ENCODE measurements at places on chromosomes 7 and 10. TPM values are rescaled to one million over a fixed set of nuclear protein-coding genes. Genes with fewer than 3 reads are reported as not detected.

DNA sequence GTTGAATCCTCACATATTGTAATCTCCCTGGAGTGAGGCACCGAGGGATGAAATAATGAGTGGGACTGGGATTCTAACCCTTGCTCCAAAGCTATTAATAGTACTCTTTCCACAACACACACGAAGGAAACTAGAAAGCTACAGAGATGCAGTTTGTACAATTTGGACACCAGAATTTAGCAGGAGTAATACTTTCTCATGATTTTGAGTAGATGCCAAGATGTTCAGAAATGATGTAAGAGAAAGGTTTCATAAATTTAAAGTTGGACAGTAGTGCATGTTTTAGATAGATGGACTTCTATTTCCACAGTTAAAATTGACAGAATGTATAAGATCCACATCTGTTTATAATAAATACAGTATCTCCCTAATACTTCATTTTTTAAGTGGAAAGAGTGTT, 46.5 kb downstream of the PRR15 start:
- DNase-seq: no peak
- H3K27me3 ChIP-seq: peaks cover 7% of the 10 kb centered on the region
- H3K4me1 ChIP-seq: peaks cover 55% of the 10 kb centered on the region
- H3K36me3 ChIP-seq: 0 out of 2 replicates have a peak, but pooled peaks cover 4% of the 10 kb centered on the region
- no peak overlapping the region for H3K4me3 ChIP-seq

Gene EPHB4
- total RNA-seq: 104 TPM

DNA sequence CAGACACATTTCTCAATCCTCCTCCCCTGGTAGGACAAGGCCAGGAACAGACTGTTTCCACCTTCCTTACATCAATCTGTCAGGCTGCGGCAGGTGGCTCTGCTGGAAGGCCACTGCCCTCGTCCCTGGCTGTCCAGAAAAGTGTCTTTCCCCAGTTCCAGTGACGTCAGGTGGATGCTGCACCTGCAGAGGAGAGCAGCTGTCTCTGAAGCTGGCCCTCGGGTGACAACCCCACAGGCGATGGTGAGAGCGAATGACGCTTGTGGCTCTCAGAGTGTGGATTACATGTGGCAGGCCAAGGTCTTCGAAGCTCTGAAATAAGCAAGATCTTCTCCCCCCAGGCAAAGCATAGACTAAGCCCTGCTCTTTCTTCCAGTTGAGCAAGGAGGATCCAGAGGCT, 146.9 kb upstream of the RET start:
- H3K27ac ChIP-seq: no peak overlapping the region
- no peaks in the 10 kb centered on the region for H3K36me3 ChIP-seq
- H3K27me3 ChIP-seq: peaks cover 45% of the 10 kb centered on the region

Gene GIMAP1
- 0.05 TPM for total RNA-seq

DNA sequence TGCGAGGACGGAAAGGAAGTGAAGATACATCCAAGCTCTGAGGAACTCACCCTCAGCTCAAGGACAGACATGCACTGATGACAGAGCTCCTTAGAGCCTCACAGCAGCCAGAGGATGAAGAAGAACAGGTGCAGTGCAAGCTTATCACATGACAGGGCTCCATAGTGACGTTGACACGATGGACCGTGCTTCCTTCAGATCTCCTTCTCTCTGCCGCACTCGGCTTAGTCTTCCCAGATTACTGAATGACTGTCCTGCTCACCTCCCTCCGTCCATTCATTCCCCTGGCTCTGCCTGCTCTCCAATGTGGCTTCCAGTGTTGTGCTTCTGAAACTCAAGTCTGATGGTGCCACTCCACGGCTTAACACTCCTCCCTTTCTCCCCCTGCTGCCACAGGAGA, 161.5 kb upstream of the PFKP start:
- H3K27me3 ChIP-seq: no peaks in the 10 kb centered on the region
- no peaks in the 10 kb centered on the region for H3K4me1 ChIP-seq
- DNase-seq: no peak
- no peak overlapping the region for H3K4me3 ChIP-seq

- H3K27me3 ChIP-seq: no peaks in the 10 kb centered on the region
- H3K4me1 ChIP-seq: peaks cover 10% of the 10 kb centered on the region
- H3K27ac ChIP-seq: no peak overlapping the region
Measured at GRCh38 chr10:59814878-59815277, 61.6 kb upstream of the MRLN start.

- H3K4me1 ChIP-seq: peaks cover 36% of the 10 kb centered on the region
- no peaks in the 10 kb centered on the region for H3K36me3 ChIP-seq
- peaks cover 28% of the 10 kb centered on the region for H3K27me3 ChIP-seq
- H3K4me3 ChIP-seq: peak overlapping the region; percentile 94
Measured at GRCh38 chr7:92835261-92835850, 1.0 kb downstream of the CDK6 start.

GRCh38 chr10:813286-813685, 118.2 kb downstream of the LARP4B start:
- DNase-seq: no peak
- H3K36me3 ChIP-seq: peaks cover 72% of the 10 kb centered on the region
- H3K4me1 ChIP-seq: no peaks in the 10 kb centered on the region
- H3K4me3 ChIP-seq: no peak overlapping the region
- peak overlapping the region; percentile 26 for H3K27ac ChIP-seq

- DNase-seq: peak; percentile 93
- no peak overlapping the region for H3K27ac ChIP-seq
- peaks cover 53% of the 10 kb centered on the region for H3K4me1 ChIP-seq
- no peak overlapping the region for H3K4me3 ChIP-seq
Measured at GRCh38 chr10:71608819-71609768, 110.5 kb downstream of the C10orf105 start.

DNA sequence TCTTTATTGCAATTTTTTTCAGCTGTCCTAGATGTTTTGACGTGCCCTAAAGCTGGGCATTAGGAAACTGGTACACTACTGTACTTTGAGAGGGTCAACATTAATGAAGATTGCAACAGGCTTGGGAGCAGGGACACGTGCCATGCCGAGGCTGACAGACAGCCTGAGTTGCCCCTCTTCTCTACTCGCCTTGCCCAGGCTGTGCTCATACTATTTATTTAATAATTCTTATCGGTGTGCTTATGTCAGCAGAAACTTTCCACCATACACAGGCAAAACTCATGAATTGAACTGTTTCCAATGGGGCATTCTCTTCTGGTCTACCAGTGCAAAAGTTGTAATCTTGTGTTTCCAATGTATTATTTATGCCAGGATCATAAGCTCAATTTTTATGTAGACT, 24.4 kb downstream of the C7orf57 start:
- no peak overlapping the region for H3K4me3 ChIP-seq
- DNase-seq: no peak
- no peak overlapping the region for H3K27ac ChIP-seq
- H3K4me1 ChIP-seq: no peaks in the 10 kb centered on the region

Gene GRID2IP
- total RNA-seq: 3.0 TPM

DNA sequence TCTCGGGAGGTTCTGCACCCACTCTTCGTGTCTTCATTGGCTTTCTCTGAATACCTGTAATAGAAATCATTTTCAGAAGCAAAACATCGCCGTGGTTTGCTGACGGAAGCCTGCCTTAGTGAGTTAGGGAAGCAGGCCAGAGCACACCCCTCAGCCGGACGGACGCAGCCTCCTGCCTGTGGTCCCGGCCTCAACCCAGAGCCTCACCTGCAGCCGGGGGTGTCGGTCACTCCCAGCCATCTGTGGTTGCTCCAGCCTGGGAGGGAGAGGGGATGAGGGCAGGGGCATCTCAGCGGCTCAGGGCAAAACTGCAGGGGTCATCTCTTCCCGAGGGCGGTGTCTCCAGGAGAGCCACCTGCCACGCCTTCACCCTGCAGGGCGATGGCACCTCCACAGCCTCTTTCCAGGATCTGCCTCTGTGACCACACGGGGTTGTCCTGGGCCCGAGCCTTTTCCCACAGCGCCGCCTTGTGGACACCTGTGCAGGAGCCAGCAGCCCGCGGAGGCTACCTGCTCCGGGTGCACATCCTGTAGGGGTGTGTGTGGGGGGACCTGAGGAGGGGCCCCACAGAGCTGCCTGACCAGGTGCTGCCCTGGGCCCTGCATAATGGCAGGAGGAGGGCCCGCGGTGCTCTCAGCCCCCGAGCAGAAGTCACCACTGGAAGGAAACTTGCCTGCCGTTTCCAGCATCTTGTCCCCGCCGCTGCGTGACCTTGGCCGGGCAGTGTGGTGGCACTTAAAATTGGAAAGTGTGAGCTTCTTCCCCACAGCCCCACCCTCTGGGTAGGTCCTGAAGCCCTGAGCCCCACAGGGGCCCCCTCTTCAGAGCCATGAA, 21.6 kb upstream of the AP5Z1 start:
- no peak overlapping the region for H3K27ac ChIP-seq
- DNase-seq: peak; percentile 92
- no peaks in the 10 kb centered on the region for H3K4me1 ChIP-seq
- no peaks in the 10 kb centered on the region for H3K27me3 ChIP-seq
- H3K4me3 ChIP-seq: no peak overlapping the region

DNA sequence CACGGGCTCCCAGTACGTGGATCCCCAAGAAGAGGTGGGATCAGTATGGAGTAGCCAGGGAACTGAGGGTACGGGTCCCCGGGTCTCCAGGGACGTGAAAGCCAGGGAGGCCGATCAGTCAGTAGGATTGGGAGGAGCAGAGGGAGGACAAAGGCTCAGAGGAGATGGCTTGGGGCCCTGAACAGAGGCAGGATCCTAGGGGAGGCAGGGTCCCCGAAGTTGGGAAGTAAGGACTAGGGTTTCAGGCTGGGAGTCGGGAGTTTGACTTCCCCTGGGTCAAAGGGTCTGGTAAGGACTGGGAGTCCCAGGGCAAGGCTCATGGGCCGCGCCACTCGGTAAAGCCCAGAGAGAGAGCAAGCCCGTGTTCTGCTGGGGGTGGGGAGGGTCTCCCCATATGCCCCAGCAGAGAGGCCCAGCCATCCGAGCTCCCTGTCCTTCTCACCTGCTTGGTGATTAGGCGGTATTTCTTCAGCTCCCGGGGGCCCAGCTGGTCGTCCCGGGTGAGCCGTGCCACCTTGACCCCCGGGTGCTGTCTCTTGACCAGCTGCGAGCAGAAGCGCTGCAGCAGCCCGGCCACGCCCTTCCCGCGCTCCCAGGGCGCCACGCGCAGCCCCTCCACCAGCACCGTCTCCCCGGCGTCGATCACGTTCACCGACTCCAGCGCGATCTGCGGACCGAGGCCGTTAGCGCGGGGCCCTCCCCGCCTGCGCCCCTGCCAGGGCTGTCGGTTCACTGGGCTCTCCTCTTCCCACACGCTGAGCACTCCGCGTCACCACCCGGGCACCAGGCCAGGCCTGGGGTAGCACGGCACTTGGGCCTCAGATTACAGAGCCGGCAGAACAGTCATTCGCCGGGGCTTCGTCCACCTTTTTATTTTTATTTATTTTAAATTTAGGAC, 7.0 kb downstream of the NAT16 start:
- peak overlapping the region; percentile 74 for H3K4me3 ChIP-seq
- DNase-seq: peak; percentile 18
- peaks cover 100% of the 10 kb centered on the region for H3K27me3 ChIP-seq
- peaks cover 48% of the 10 kb centered on the region for H3K4me1 ChIP-seq
- no peak overlapping the region for H3K27ac ChIP-seq

Gene ADRB1
- 0.35 TPM for total RNA-seq

- H3K4me1 ChIP-seq: peaks cover 16% of the 10 kb centered on the region
- no peak overlapping the region for H3K27ac ChIP-seq
- no peak for DNase-seq
- no peaks in the 10 kb centered on the region for H3K27me3 ChIP-seq
- H3K36me3 ChIP-seq: peaks cover 24% of the 10 kb centered on the region
- H3K4me3 ChIP-seq: no peak overlapping the region
Measured at GRCh38 chr10:36200577-36200976, 558.5 kb upstream of the FZD8 start.

GRCh38 chr10:95832216-95833041, 75.3 kb upstream of the CC2D2B start:
- no peak overlapping the region for H3K27ac ChIP-seq
- H3K4me1 ChIP-seq: peaks cover 9% of the 10 kb centered on the region
- no peaks in the 10 kb centered on the region for H3K27me3 ChIP-seq
- H3K36me3 ChIP-seq: no peaks in the 10 kb centered on the region
- no peak overlapping the region for H3K4me3 ChIP-seq

Gene PDZD7
- 1.9 TPM for total RNA-seq

- no peaks in the 10 kb centered on the region for H3K36me3 ChIP-seq
- no peak for DNase-seq
- H3K27ac ChIP-seq: no peak overlapping the region
- no peak overlapping the region for H3K4me3 ChIP-seq
Measured at GRCh38 chr10:125190414-125190813, 30.1 kb upstream of the CTBP2 start.

- H3K27ac ChIP-seq: no peak overlapping the region
- H3K4me3 ChIP-seq: no peak overlapping the region
- H3K27me3 ChIP-seq: peaks cover 18% of the 10 kb centered on the region
- H3K4me1 ChIP-seq: peaks cover 15% of the 10 kb centered on the region
Measured at GRCh38 chr7:39605087-39605486, 18.3 kb upstream of the RALA start.

GRCh38 chr10:71438761-71439160, 42.0 kb downstream of the CDH23 start:
- DNase-seq: no peak
- H3K4me3 ChIP-seq: no peak overlapping the region
- H3K36me3 ChIP-seq: no peaks in the 10 kb centered on the region
- H3K4me1 ChIP-seq: peaks cover 7% of the 10 kb centered on the region
- no peaks in the 10 kb centered on the region for H3K27me3 ChIP-seq

DNA sequence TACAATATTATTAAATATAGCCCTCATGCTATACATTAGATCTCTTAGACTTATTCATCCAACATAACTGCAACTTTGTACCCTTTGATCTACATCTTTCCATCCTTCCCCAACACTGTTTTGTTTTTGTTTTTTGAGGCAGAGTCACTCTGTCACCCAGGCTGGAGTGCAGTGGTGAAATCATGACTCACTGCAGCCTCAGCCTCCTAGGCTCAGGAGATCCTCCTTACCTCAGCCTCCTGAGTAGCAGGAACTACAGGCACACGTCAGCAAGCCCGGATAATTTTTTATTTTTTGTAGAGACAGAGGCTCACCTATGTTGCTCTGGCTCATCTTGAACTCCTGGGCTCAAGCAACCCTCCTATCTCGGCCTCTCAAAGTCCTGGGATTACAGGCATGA, 53.3 kb downstream of the NT5C2 start:
- peaks cover 37% of the 10 kb centered on the region for H3K36me3 ChIP-seq
- no peak overlapping the region for H3K27ac ChIP-seq
- no peak for DNase-seq
- no peaks in the 10 kb centered on the region for H3K27me3 ChIP-seq
- H3K4me1 ChIP-seq: no peaks in the 10 kb centered on the region

Measured in WTC11 (cell line).